ENCODE measurements at places on chromosomes 12 and 14.

- no peak for DNase-seq
These were observed 16.1 kb upstream of the ATF1 start for GRCh38 chr12:50747817-50748216.

DNA sequence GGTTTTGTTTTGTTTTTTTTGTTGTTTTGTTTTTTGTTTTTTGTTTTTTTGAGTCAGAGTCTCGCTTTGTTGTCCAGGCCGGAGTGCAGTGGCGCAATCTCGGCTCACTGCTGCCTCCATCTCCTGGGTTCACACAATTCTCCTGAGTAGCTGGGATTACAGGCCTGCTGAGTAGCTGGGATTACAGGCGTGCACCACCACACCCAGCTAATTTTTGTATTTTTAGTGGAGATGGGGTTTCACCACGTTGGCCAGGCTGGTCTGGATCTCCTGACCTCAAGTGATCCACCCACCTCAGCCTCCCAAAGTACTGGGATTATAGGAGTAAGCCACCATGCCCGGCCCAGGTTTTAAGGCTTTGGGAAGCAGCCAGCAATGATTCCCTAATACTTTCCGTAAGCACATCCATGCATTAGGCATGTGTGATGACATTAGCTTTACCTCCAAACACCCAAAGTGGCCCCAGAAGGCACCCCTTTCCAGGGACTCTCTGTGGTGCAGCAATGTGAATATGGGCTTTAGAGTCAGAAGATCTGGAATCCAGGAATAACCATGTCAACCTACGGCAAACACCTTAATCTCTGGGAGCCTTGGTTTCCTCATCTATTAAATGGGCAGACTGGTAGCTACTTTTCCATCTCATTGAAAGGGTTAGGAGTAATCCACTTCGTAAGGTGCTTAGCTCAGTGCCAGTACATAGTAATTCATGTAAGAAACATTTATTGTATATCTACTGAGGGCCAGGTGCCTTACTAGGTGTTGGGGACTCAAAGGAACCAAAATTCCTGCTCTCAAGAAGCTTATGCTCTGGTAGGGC is 152.9 kb downstream of the ZFP36L1 start:
- no peak for DNase-seq

- no peak for DNase-seq
These were observed 62.8 kb downstream of the PPP2R5C start for GRCh38 chr14:101824339-101824727.

DNA sequence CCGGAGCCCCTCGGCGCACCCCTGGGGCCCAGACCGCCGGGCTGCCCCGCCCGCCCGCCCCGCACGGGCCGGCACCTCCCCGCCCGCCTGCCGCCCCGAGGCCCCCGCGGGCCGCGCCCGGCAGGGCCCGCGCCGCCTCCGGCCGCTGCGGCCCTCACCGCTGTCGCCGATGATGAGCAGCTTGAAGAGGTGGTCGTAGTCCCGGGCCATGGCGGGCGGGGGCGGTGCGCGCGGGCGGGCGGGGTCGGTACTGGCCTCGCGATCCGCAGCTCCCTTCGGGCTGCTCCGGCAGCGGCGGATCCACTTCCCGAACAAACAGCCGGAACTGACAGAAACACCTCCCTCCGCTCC is at the start of gene RAB35:
Gene RAB35 (minus strand): TSS at position 313 of the 351 bp plus-strand sequence. CDS start 103 bp downstream, at position 210.
- no peak for DNase-seq

GRCh38 chr12:111414711-111415252 is 9.1 kb downstream of the SH2B3 start:
- no peak for DNase-seq

DNA sequence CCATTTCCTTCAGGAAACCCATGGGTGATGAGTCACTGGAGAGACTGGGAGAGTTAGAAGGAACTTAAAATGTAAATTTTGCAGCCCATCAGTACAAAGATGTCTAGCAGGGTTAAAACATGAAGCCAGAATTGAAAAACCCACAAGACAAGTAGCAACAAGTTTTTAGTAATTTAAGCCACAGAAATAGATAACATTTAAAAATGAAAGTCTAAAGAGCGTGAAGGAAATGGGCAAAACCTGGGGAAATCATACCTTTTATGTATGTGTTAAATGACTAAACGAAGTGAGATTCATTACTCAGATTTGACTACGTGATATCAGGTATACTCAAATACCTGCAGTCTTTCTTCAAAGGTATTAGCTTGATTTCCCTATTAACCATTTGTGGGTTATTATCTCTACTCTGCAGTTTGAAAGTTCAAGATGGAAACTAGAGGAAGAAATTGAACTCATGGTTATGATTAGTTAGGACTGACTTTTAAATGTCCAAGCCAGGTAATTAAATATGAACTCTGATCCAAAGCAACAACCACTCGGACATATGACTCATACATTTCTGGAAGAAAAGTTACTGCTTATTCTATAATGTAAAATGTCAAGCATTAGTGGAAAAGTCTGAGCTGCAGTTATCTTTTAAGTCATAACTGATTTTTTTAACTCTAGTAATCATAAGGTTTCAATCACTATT is 84.1 kb downstream of the ITPR2 start:
- DNase-seq: no peak

GRCh38 chr12:12460935-12461922 is 101.4 kb downstream of the DUSP16 start:
- no peak for DNase-seq

- DNase-seq: no peak
These were observed 39.3 kb downstream of the SCN8A start for GRCh38 chr12:51630256-51630880.

DNA sequence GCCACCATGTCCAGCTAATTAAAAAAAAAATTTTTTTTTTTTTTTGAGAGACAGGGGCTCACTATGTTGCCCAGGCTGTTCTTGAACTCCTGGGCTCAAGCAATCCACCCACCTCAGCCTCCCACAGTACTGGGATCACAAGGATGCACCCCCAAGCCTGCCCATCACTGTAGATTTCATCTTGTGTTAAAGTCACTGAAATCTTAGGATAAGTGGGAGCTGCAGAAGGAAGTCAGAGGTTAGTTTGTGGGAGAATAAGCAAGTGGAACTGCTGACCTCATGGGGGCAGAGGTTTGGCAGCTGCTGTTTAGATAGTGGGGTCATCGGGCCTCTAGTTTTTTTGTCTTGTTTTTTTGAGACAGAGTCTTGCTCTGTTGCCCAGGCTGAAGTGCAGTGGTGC is 59.7 kb upstream of the MAX start:
- no peak for DNase-seq
